CD8-positive, alpha-beta T cell (primary cell): ENCODE measurements at places on chromosomes 2 and 18.

DNA sequence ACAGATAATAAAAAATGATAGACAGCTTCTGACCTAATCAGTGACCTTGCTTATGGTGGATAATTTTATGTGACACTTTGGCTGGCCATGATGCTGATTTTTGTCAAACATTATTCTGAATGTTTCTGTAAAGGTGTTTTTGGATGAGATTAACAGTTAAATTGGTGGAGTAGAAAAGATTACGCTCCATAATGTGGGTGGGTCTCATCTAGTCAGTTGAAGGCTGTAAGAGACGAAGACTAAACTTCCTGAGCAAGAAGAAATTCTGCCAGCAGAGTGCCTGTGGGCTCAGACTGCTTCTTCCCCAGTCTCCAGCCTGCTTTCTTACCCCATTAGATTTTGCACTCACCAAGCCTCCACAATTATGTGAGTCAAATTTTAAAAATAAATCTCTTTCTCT is 214.9 kb upstream of the ITGA4 start:
- no peak for DNase-seq

DNA sequence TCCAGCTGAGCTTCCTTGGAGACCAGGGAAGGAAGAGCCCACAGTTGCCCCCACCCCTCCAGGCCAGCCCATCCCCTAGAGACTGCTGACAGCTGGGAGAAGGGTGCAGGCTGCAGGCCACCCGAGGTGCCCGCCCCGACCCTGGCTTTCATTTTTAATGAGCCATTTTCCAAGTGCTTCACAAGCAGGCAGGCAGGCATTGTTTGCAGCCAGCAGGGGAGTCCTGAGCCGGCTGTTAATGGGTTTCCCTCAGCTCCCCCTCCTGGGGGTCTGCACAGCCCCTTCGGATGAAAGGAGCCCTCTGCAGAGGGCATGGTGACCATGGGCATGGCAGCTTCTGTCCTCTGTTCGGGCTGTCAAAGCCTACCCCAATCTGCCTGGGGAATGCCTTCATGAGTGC is 94.5 kb downstream of the ZBTB7C start:
- DNase-seq, result no peak

DNA sequence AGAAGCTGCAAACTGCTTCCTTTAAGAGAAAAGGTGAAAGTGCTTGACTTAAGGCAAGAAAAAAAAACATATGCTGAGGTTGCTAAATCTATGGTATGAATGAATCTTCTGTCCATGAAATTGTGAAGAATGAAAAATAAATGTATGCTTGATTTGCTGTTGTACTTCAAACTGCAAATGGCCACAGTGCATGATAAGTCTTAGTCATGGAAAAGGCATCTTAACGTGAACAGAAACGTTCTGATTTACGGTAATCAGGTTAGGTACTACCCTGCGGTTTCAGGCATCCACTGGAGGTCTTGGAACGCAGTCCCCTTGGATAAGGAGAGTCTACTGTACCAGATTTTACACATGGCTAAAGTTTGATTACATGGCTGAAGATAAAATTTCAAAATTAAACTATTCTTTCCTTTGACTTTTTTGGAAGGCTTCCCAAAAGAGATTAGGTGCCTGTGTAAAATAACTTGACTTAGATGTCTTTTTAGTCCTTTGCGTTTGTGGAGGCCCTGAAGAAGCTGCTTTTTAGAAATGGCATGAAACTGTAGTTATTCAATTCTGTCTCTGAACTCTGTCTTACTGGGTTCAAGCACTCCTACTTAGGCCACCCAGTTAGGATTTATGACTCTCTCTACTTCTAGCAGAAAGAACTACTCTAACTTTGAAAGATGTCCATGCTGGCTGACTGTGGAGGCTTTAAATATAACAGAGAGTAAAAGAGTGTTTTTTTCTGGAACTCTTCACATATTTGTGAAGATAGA is 35.9 kb upstream of the SCN9A start:
- no peak for DNase-seq

DNA sequence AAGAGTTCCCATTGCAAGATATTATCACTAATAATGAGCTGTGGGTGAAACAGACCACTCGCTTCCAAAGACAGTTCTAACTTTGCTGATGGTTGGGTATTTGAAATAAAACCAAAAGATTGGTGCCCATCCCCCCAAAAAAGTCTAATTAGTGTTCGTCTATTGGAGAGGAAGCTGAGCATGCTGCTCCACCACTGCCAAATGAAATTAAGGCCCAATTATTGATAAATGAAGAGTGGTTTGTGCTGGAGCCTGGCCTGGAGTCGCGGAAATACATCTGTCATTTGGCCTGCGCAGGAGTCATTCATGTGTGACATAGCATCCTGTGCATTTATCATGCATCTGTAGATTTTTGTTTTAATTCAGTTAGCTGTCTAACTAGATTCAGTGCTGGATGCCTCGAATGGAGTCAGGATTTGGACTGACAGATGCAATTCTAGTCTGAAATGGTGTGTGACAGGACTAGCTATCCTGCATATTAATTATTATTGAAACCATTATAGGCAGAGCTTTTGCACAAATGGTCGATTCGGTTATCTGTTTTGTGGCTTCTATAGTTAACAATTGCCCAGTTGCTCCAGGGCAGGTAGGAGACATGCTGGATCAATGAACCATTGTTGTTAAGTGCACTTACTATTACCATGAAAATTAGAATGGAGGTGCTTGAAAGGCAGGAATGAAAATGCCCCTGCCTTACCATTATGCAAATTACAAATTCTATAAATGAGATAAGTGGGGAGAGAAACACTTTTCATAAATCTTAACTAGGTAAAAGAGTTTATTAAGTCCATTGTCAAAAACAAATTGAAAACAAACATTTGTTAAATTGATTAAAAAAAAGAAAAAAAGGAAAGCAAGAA is 450.4 kb upstream of the TCF4 start:
- no peak for DNase-seq

GRCh38 chr18:47798366-47798765 is 132.1 kb downstream of the SMAD2 start:
- DNase-seq, result no peak

DNA sequence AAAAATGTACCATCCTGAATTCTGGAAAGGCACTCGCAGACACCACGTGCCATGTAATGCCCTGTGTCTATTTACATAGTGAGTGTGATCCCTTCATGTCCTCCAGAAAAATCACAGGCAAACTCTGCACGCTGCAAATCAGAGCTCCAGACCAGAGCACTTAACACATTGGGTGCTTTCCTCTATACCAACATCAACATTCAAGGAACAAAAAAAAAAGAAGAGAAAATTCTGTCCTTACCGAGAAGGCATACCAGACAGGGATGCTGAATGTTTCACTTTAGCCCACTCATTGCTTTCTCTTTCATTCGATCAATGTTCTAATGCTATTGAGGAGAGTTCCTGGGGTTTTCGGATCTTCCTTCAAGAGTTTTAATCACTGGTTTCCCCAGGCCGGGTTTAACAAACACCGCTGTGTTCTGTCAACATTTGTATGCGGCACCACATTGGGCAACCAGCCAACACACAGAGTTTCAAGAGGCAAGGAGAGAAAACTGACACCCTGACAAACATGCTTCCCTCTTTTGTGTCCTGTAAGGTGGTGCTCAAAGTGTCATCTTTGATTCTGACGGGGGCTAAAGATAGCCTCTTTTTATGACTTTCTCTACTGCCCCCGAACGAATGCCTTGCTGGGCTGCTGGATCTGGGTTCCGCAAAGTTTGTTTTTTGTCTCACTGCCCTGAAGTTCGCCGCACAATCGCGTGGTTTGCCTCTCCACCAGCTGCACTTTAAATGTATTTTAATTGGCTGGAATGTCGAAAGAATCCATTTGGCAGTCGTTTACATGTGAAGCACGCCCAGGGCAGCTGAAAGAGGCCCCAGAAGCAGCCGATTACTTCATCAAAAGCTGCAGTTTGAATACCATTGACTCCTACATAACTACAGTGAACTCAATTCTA is 106.4 kb upstream of the NCKAP5 start:
- DNase-seq, result no peak

GRCh38 chr2:105541189-105542050 is 142.6 kb upstream of the FHL2 start:
- no peak for DNase-seq

DNA sequence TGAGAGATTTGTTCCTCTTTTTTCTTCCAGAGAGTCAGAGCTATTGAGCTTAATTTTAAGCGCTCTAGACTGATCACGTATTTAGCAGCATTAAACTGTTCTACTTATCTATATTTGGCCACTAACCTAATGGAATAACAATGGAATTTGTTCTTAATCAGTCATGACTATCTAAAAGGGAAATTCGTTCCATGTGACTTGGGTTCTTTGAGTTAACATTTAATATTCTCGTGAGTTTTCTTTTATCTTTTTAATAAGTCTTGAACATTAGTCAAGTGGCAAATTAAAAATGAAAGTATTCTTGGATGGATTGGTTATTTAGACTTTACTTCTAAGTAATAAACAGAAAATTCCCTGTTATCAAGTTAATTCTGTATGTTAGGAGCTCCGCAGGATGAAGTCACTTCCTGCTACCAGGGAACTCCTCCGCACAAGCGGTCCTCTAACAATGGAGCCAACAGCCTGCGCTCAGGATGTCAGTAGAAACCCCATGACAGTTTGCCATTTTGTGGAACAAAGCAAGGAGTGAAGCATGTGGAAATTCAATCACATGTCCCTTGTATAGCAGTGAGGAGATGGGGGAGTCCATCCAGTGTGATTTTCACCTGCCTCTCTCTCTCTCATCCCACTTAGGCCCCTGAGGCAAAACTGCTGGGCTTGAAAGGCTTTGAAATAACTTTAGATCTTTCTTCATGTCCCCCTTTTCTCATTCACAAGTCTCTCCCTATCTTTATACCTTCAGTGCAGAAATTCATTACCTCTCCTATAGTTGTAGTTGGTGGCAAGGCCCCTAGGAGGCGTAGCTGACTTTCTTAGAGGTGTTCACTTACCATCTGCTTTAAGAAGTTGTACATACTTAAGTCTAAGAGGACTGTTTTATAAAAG is 138.1 kb downstream of the WDR7 start:
- peak; percentile 6 for DNase-seq

DNA sequence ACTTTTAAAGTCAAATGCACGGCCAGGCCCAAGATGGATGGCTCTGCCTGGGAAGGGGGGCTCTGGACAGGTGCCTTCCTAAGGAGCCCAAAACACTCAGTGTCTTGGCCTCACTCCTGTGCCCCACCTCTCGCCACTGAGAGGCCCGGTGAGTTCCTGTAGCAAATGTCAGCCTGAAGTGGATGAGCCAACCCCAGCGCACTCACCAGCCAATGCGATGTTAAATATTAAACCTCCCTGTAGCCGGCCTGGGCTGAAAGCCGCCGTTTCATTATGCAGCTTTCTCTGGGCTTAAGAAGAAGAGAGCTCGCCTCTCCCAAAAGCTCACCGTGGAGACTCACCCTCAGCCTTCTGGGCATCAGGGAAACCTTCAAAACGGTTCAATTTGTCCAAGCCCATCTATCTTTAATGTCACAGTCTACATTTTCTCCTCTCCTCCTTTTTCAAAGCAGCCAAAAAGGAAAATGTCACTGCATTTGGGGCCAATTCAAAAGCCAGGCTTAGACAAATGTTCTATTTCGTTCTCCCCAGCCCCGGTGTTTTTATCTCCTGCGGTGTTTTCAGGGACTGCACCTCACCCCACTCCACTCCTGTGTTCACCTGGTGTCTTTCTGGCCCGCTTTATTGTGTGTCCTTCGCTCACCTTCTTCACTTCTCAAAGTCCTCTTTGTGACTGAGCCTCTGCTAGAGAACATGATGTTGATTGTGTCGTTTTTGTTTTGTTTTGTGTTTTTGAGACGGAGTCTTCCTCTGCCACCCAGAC is 124.0 kb downstream of the NRP2 start:
- DNase-seq, result no peak
